Activated naive CD8-positive, alpha-beta T cell treated with anti-CD3 and anti-CD28 coated beads for 36 hours (primary cell): ENCODE measurements at places on chromosomes 16 and 17.

GRCh38 chr17:59521465-59522126, 43.8 kb upstream of the DHX40 start:
- peak; percentile 42 for DNase-seq

GRCh38 chr16:69680358-69680757, 46.0 kb downstream of the NQO1 start:
- no peak for DNase-seq

DNA sequence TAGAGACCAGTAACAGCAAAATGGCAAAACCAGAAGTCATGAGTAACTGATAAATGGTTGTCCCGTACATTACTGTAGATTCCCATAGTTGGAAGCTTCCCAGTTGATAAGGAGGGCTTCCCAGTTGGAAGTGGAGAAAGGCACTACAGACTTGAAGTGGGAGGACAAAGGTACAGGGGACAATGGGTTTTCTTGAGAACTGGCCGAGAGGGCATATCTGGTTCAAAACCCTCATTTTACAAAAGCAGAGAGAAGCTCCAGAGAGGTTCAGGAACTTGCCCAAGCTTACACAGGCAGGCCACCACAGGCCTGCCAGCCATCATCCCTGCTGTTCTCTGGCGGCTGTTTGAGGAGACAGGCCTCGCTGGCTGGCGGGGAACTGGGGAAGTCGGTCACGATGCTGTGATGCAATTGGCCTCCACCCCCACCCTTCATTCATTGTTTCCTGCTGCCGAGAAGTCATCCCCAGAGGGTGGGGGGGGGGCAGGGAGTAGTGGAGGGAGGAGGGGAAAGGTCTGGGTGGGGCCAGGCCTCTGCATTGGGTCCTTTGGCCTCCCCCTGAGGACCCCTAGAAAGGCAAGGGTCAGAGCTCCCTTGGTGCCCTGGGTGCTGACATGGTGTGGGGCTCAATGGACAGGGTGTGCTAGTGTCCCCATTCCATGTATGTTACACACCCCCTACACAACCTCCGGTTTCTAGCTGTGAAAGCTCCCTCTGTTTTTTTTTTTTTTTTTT, 3.0 kb downstream of the UBALD2 start:
- peak; percentile 82 for DNase-seq

DNA sequence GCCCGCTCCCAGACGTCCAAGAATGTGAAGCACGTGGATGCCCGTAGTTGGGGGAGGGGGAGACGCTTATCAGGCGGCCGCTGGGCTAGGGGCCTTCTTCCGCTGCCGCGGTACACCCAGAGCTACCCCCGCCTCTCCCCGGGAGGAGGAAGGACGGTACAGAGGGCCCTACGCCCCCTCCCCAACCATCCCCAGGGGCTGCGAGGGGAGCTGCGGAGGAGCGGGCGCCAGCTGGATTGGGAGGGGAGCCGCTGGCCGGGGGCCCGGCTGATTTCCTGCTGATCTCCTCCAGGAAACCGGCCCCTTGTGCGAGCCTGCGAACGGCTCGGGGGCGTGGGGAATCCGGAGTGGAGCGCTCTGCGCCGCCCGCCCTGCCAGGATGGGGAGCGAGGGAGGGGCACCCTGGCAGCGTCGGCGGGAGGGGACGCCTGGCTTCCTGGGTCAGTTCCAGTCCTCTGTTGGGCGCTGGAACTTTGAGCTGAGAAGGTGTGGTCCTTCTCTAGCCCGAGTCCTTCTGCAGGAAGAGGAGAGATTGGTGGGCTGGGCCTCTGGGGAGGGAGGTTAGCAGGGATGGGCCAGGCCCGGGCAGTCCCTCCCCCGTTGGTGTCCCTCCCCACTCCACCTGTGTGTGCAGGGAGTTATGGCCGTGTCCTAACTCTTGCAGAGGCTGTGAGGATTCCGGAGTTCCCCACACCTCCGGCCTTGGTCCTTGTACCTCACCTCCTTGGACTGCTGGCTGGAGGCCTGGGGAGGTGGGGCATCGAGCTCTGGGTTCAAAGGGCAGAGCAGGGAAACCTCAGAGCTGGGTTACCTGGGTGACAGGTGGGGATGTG, 19.2 kb downstream of the GJD3 start:
- peak; percentile 38 for DNase-seq

- no peak for DNase-seq
Observed at GRCh38 chr16:8795091-8795490, 2.3 kb downstream of the TMEM186 start.

DNA sequence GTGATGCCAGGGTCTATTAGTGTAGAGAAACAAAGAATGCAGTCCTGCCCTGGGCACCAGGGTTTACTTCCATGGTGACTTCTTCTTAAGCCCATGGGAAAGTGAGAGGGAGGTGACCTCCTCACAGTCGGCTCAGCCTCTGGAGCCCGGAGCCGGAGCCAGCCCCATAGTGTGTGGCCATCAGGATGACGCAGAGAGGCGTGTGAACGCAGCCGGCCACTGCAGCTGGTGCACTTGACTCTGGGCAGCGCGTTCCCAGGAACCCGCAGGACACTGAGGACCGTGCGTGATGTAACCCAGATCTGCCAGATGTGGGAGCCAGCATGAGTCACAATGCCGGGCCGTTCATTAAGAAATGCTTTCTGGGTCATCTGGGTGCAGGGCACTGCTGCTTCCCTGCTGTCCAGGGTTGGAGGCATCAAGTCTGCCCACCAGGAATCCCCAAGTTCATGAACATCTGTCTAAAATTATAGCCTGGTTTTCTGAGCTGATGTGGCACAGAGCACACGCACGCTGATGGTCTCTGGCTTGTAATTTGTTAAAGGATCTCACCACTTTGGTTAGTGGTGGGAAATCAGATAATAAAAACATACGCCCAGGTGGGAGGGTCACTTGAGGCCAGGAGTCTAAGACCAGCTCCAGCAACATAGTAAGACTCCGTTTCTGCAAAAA, 114.1 kb downstream of the PITPNC1 start:
- DNase-seq: no peak

DNA sequence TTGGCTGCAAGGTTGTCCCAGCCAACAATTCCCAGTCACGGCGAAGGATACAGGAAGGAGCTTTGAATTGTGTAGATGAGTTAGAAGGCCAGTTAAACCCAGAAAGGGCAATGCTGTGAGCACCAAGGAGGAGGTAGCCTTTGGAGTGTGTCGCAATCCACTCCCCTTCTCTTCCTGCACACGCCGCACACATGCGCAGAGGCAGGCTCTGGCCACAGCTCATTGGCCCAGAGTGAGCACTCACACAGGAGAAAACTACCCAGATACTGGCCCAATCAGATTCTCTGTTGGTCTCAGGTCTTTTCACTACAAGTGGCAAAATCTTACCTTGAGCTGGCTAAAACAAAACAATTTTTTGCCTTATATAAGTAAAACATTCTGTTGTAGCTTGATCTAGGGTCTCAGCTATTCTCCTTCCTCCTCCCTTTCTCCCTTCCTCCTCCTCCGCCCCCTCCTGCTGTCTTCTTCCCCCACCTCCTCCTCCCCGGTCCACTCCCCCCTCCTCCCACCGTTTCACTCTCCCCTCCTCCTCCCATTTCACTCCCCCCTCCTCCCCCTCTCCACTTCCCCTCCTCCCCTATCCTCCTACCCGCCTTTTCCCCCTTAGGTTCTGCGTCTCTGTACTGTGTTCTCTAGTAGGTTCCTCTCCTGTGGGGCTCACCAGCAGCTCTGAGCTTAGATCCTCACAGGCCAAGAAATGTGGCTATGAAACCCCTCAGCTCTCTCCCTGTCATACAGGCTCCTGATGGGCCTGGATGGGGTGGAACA, 344.9 kb downstream of the CPPED1 start:
- peak; percentile 38 for DNase-seq

DNA sequence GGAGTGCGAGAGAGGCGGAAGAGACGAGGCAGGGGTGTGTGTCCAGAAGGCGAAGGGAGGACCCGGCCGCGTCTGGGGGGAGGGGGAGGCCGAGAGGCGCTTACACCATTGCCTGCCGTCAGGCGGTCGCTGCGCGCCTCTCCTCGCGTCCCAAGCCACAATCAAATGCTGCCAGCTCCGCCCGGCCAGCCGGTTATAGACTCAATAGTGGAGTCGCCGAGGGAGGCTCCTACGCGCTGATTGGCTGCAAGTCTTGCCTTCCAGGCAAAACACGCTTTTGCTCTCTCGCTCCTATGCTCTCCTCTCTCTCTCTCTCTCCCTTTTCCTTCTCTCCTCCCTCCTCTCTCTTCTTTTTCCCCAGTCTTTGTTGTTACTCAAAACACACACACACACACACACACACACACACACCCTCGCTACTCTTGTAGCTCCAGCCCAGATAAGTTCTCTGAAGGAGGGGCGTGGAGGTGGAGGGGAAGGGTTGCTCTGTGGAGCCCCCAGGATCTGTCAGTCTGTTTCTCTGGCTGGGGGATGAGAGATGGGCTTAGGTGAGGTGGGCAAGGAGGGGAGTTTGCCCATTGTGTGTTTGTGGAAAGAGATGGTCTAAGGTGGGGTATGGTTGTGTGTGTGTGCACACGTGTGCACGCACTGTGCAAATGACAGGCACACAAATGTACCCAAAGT, at the start of gene DLX3:
DLX3 (minus strand) TSS at position 170 of the 684 bp plus-strand sequence. CDS start 226 bp downstream, outside the sequence.
- peak; percentile 51 for DNase-seq

- DNase-seq: no peak
Observed at GRCh38 chr16:56066617-56067016, 124.7 kb upstream of the GNAO1 start.

DNA sequence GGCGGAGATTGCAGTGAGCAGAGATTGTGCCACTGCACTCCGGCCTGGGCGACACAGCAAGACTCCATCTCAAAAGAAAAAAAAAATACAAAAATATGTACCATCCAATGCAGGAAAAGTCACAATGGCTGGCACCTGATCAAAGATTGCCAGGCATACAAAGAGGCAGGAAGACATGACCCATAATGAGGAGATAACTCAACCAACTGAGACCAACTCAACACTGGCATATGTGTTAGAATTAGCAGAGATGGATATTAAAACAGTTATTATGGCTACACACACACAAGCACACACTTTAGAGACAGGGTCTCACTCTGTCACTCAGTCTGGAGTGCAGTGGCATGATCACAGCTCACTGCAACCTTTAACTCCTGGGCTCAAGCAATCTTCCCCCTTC, 10.6 kb downstream of the QRICH2 start:
- no peak for DNase-seq

- no peak for DNase-seq
Observed at GRCh38 chr17:78822552-78822951, 18.1 kb downstream of the USP36 start.
